Natural killer cell (primary cell): ENCODE measurements at places on chromosomes 4 and X. TPM values are rescaled to one million over a fixed set of nuclear protein-coding genes. Genes with fewer than 3 reads are reported as not detected.

The MORF4L2 gene
- 141 TPM for total RNA-seq

The S100G gene
- total RNA-seq, result not detected

The UGT2B7 gene
- not detected for total RNA-seq

The TEX13B gene
- not detected for total RNA-seq

The PNMA5 gene
- total RNA-seq, result not detected
